ENCODE measurements at places on chromosomes 4 and X.

DNA sequence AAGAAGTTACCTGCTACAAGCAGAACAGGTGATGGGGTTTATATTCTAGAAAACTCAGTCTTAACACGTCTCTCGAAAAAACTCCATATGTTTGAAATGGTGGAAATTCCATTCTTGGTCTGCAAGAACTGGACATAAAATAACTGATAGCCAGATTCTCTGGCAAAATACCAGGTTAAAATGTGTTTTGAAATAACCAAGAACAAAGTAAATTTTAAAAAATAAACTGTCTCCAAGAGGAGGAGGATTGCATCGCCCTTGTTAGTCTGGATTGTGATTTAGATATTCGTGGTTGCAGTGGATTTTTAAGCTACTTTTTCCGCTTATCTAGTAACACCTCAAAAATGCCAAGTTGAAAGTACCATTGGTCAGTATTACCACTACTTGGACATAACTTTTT is 40.8 kb downstream of the CENPU start:
- DNase-seq, result no peak

DNA sequence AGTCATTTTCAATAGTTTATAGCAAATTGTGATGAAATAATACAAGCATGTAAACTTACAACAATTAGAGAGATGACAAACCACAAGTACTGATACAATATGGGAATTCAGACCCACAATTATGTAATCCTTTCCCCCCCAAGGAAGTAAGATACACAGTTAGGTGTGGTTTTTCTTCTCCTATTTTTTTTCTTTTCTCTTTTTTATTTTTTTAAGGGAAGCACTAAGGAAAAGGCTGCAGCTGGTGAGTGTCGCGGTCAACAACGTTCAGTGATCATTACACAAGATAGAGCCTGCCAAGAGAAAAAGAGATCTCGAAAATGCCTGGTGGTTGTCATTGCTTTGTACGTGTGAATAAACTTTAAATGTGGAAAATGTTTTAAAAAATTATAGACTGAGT is 9.8 kb downstream of the NDNF start:
- DNase-seq, result no peak

DNA sequence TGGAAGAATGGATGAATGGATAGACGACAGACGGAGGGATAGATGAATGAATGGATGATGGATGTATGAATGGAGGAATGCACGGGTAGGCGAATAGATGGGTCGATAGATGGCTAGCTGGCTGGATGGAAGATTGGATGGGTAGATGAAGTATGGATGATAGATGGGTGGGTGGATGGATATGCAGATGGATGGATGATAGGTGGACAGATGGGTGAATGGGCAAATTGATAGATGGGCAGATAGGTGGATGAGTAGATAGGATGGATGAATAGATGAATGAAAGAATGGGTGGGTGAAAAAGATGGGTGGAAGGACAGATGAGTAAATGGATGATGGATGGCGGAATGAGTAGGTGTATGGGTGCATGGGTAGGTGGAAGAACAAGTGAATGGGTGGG is 57.3 kb downstream of the EVC2 start:
- no peak for DNase-seq

DNA sequence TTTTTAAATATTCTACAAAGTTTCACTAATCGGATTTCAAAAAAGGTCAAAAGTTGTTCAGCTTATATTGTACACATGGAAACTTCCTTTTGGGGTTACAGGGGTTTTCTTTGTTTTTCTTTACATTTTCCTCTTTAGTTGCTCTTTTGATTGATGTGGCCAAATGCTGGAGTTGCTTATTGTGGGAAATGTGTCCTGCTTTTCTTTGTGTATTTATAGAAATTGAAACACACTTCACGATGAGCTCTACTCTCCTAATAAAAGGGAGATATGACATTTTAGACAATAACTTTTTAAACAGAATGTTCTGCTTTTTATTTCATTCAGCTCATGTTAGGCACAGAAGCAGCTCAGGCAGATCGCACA is 50.7 kb upstream of the SPRY1 start:
- no peak for DNase-seq

GRCh38 chrX:24024819-24025740 is 1.9 kb downstream of the KLHL15 start:
- peak; percentile 84 for DNase-seq

DNA sequence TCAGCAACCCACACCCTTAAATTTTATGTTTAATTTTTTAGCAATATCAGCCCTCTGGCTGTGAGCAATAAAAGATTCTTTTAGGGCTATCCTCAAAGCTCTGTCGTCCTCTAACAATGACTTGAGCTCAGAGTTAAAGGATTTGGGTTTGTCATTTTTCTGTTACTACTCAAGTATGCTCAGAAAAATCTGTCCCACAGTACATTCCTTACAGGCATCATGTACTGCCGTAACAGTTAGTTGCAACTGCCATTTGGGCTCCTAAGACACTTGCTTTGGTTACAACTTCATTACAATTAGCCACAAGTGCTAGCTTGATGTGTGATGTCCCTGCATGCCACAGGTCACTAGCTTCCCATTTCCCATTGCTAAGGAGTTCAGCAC is 33.2 kb downstream of the COQ2 start:
- no peak for DNase-seq

GRCh38 chrX:107716816-107717700 is 58.5 kb downstream of the TSC22D3 start:
- DNase-seq, result peak; percentile 94

GRCh38 chrX:129496625-129497024 is 26.7 kb downstream of the SMARCA1 start:
- no peak for DNase-seq

DNA sequence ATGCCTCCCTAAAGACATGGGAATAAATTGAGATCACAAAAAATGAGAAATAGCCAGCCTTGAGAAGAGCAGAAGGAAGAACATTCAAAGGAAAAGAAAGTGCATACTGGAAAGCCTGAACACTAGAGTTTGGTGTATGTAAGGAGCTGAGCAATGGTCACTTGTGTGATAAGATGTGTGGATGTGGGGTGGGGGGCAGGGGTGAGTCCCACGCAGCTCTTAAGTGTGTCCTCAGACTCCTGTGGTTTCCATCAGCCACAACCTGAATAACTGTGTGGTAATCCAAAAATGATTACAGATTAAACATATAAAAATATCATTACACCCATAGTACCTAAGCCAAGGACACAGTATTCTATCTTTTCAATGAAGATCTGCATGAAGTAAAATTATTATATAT is 59.9 kb downstream of the ELOVL6 start:
- no peak for DNase-seq

All from CD4-positive, alpha-beta T cell treated with Interleukin-12 subunit alpha and Interleukin-12 subunit beta, for 1 hour (primary cell).